ENCODE measurements at places on chromosomes 1 and 21. TPM values are rescaled to one million over a fixed set of nuclear protein-coding genes. Genes with fewer than 3 reads are reported as not detected.
A peak's percentile ranks its signal among the peaks of the same experiment; 100 is the strongest.

Gene FCGR2B
- not detected for total RNA-seq

Gene DNASE2B
- total RNA-seq = not detected

Gene MSH4
- not detected for total RNA-seq

Gene FMO5
- 4.9 TPM for total RNA-seq

Gene IFNLR1
- total RNA-seq = not detected

Gene PIGR
- total RNA-seq = not detected

DNA sequence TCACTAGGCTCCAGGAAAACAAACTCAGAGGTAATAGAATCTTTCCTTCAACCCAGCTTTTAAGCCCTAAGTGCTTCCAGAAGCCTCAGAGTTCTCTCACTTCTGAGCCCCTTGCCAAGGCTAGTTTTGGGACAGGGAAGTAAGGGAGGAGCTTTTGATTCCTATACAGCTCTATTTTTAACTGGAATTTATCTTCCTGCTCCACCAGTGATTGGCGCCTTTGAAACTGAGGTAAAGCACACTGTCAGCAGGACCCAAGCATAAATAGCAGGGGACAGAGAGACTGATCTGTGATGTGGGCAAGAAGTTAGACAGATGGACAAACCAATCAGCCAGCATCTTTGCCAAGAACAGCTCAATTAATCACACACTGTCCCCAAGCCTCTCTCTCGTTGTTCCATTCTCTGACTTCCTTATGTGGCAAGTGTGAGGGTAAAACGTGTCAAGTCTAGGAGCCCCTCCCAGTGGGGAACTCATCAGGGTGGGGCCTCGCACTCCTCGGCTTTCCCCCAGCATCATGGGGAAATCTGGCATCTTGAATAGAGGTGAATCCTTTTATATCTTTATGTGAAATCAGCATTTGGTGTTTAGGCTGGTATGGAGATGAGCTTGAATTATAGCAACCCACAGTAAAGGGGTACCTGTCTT, 40.2 kb upstream of the MPZL1 start:
- no peak overlapping the region for H3K27ac ChIP-seq
- H3K27me3 ChIP-seq = no peaks in the 10 kb centered on the region
- H3K4me1 ChIP-seq = no peaks in the 10 kb centered on the region
- no peaks in the 10 kb centered on the region for H3K36me3 ChIP-seq

- H3K27ac ChIP-seq = no peak overlapping the region
- H3K4me3 ChIP-seq = no peak overlapping the region
- no peaks in the 10 kb centered on the region for H3K36me3 ChIP-seq
- H3K27me3 ChIP-seq = no peaks in the 10 kb centered on the region
- DNase-seq = no peak
- no peaks in the 10 kb centered on the region for H3K4me1 ChIP-seq
Measured at GRCh38 chr1:82718719-82719419, 918.1 kb downstream of the ADGRL2 start.

DNA sequence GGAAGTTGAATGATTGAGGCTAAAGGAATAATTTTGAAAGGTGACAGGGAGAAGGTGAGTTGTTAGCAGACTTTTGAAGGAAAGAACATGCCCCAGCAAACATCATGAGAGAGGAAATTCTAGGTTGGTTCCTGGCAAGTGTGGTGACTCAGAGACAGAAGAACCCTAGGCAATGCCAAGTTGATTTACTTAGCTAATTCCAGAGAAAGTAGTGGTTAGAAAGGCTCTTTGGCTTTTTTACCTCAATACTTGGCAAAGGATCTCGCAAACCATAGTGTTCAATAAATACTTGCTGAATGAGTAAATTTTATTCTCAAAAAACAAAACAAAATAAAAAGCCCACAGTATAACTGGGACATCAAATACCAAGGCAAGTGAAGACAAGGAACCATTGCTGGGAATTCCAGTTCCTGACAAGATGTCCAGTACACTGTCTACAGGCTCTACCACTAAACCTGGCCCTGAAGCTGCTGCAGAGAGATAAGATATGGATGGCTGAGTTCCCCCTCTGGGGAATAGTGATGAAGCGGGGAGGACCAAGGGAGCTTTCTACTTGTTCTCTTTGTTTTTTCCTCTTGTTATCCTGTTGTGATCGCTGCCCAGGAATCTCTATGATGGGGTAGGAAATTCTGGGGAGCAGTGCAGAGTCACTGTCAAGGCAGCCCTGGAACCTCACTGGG, 48.2 kb downstream of the IL12RB2 start:
- H3K4me1 ChIP-seq = peaks cover 14% of the 10 kb centered on the region
- 0 out of 2 replicates have a peak overlapping the region, but pooled peaks have one; percentile 12 for H3K27ac ChIP-seq
- no peaks in the 10 kb centered on the region for H3K36me3 ChIP-seq
- DNase-seq = peak; percentile 79
- H3K4me3 ChIP-seq = no peak overlapping the region
- H3K27me3 ChIP-seq = no peaks in the 10 kb centered on the region

DNA sequence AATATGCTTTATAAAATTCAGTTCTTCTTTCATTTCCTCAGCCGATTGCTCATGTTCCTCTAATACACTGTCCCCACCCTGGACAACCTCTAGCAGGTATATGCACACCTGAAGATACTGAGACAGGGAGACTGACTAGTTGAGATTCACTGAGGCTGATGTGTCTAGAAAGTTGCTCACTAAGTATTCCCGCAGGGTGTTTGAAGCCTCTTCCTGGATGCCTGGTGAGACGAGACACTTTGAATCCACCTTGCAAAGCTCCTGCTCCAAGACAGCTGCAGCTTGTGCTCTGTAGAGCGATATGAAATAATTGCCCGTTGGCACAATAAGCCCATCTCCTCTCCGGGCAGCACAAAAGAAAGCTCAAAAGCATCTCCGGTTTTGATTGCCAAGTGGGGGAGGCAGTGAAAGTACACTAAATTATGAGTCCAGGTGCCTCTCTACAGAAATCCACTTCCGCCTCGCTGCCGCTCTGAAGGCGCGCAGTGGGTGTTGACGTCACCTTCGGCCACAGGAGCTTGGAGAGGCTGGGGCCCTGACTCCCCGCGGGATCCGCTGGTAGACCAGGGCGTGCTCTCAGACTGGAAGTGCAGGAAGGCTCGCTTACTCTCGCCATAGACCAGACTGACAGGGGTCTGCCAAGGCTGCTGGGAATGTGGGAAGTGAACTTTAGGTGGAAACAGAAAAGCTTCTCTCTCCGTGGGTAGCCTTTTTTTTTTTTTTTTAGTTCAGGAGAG, 46.3 kb downstream of the GPA33 start:
- H3K27me3 ChIP-seq = peaks cover 22% of the 10 kb centered on the region
- peak overlapping the region; percentile 40 for H3K4me3 ChIP-seq
- H3K4me1 ChIP-seq = 0 out of 2 replicates have a peak, but pooled peaks cover 2% of the 10 kb centered on the region
- no peak overlapping the region for H3K27ac ChIP-seq
- peak; percentile 55 for DNase-seq

- no peaks in the 10 kb centered on the region for H3K36me3 ChIP-seq
- no peak overlapping the region for H3K4me3 ChIP-seq
- DNase-seq = no peak
- no peaks in the 10 kb centered on the region for H3K4me1 ChIP-seq
Measured at GRCh38 chr21:41074396-41075184, 93.4 kb upstream of the BACE2 start.

GRCh38 chr1:99131546-99131945, 126.9 kb upstream of the PLPPR5 start:
- no peak for DNase-seq
- H3K27me3 ChIP-seq = no peaks in the 10 kb centered on the region
- no peaks in the 10 kb centered on the region for H3K36me3 ChIP-seq
- no peak overlapping the region for H3K4me3 ChIP-seq
- H3K27ac ChIP-seq = no peak overlapping the region
- H3K4me1 ChIP-seq = no peaks in the 10 kb centered on the region

DNA sequence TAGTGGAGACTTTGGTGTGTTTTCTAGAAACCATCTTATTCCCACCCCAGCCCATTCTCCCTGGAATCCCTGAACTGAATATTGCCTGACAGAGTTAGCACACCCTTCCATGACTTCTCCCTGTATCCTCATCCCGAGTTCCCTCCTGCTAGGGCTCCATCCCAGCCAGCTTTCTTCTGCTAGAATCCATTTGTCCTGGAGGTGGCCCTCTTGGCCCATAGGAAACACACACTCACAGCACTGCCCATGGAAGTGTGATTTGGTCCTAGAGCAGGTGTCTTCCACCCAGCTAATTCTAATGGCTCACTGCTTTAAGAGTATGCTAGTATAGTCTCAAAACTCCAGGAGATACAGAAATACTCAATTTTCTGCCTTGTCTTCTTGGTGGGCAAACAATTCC, 4.1 kb downstream of the KRTAP15-1 start:
- no peak for DNase-seq
- no peaks in the 10 kb centered on the region for H3K4me1 ChIP-seq
- H3K27ac ChIP-seq = no peak overlapping the region
- H3K4me3 ChIP-seq = no peak overlapping the region

- DNase-seq = peak; percentile 30
- no peaks in the 10 kb centered on the region for H3K27me3 ChIP-seq
- peaks cover 29% of the 10 kb centered on the region for H3K4me1 ChIP-seq
Measured at GRCh38 chr1:150551784-150552127, 2.5 kb downstream of the ADAMTSL4 start.

DNA sequence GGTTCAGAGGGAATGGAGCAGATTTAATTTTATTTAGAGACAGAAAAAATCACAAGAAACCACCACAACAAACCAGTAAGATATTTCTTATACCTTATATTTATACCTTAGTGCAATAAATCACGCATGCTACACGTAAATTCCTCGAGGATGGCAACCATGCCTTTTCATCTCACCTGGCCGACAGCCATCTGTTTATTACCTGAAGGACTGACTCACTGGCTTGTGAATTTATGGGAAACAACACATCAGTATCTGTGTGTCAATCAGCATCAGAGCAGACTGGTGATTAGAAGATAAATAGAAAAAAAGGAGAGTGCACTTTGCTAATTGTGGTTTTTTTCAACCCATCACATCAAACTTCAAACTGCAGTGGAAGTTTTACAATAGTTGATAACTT, 58.4 kb downstream of the S1PR1 start:
- no peaks in the 10 kb centered on the region for H3K27me3 ChIP-seq
- H3K36me3 ChIP-seq = no peaks in the 10 kb centered on the region
- H3K4me3 ChIP-seq = no peak overlapping the region
- no peak for DNase-seq
- no peak overlapping the region for H3K27ac ChIP-seq

DNA sequence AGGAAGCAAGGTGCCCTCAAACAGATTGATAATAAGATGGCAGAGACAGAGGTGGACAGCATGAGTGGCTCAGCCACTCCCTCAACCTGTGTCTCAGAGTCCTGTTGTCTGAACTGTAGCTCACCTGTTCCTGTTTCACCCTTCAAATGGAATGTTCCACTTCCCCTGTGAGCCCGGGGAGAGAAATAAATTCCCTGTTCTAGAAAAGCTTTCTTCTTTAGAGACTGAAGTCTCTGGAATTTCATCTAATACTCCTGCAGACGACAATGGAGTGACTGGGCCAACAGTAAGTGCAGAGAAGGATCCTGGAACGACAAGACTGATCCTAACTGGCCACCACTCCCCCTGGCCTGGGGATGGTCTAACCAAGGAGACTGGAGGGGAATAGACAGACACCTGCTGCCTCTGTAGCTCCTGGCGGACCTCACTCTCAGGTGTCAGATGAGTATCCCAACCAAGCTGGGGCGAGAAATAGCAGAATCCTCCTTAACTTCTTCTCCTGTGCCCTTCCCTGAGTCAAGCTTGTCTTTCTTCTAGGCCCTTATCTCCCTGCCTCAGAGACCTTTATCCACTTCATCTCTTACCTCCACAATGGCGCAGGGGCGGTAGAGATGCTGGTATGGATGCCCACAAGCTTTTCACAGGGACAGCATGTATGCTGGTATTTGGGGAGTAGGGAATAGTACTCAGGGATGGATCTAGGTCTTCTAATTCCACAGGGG, 45.4 kb downstream of the PLEKHA6 start:
- peaks cover 11% of the 10 kb centered on the region for H3K4me1 ChIP-seq
- no peaks in the 10 kb centered on the region for H3K27me3 ChIP-seq
- no peak overlapping the region for H3K4me3 ChIP-seq
- no peaks in the 10 kb centered on the region for H3K36me3 ChIP-seq
